ENCODE measurements at places on chromosomes 7 and 10. TPM values are rescaled to one million over a fixed set of nuclear protein-coding genes. Genes with fewer than 3 reads are reported as not detected.

- H3K4me3 ChIP-seq: no peak overlapping the region
- H3K36me3 ChIP-seq: no peaks in the 10 kb centered on the region
- H3K4me1 ChIP-seq: peaks cover 8% of the 10 kb centered on the region
- no peak for DNase-seq
- H3K27me3 ChIP-seq: no peaks in the 10 kb centered on the region
Observed at GRCh38 chr7:17407229-17407628, 108.8 kb downstream of the AHR start.

- peaks cover 22% of the 10 kb centered on the region for H3K4me1 ChIP-seq
- no peak for DNase-seq
- no peaks in the 10 kb centered on the region for H3K27me3 ChIP-seq
- no peak overlapping the region for H3K4me3 ChIP-seq
- H3K27ac ChIP-seq: peak overlapping the region; percentile 73
- H3K36me3 ChIP-seq: no peaks in the 10 kb centered on the region
Observed at GRCh38 chr10:62037166-62037831, 135.8 kb downstream of the ARID5B start.

The HOXA2 gene
- polyA plus RNA-seq: 1.1 TPM

The HOXA7 gene
- 7.9 TPM for polyA plus RNA-seq

Measured in stomach (tissue), 19 donors.